ENCODE measurements at places on chromosomes 6 and 20.

DNA sequence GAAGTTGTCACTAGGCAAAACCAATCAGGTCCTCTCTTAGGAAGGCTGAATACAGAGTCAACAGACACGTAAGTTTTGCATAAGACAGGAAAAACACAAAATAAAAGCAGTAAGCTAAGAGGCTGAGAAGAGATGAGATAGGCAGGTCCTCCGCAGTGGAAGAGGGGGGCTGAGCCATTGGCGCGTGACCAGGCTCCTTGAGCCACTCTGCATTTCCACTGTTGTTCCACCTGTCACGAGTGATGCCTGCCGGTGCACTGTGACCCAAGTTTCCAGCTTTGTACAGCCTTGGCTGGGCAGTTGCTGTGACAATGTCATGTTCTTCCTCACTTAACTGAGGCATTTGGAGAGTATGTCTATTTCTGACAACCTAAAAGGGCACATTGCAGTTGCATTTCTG lies 58.6 kb downstream of the NUDT3 start:
- no peak for DNase-seq

GRCh38 chr6:165481921-165482320 lies 172.5 kb upstream of the C6orf118 start:
- DNase-seq: no peak

DNA sequence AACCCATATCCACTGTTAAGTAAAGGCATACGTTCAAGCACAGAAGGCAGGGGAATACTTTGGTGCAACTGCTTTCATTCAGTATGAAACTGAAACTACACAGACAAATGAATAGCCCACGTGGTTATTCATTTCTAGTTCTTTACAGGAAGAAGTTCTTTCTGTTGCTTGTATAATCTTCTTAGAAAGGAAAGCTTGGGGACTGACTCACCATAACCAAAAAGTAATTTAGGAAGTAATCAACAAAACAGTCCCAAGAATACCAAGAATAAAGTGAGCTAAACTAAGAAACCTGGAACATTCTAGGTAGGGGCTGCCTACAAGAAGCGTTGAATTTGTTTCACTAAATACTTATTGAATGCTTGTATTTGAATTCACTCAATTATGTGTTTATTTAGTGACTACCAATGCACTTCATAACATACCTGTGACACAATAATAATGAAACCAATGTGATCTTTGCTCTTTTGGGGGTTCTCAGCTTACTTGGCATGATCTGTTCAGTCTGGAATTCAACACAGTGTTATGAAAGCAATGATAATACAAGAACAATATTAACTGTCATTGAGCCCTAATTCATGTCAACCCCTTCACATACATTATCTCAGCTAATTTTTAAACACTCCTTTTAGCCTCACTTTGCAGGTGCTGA lies 25.1 kb upstream of the KIAA0408 start:
- peak; percentile 55 for DNase-seq

DNA sequence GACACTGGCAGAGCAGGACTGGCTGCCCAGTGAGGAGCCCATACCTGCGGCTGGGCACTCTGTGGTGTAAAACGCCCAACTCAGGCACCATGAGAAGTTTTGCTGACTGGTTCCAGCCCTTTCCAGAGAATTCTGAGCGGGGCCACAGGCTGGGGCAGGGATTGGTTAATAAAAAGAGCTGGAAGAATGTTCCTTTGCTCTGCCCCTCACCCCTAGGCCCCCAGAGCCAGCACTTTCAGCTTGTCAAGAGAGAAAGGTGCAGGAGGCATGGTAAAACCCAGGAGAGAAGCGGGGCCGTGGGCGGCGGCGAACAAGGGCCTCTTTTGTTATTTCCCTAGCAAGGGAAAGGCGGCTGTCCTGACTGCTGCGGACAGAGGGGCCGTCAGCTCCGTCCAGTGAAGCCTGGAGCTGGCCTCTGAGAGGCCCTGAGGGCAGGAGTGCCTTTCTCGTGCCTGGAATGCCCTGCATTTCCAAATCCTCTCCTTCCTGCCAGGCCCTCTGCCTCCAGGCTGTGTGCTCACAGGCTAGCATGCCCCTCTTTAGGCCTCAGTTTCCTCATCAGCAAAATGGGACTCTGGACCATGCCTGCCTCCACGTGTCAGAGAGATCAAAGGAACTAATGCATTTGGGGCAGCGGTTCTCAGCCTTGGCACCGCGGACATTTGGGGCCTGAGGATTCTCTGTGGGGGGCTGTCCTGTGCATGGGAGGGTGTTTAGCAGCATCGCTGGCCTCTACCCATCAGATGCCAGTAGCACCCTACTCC lies 12.9 kb downstream of the SLC13A3 start:
- DNase-seq: no peak

- no peak for DNase-seq
These were observed 251.4 kb downstream of the SMOC2 start for GRCh38 chr6:168692193-168692914.

GRCh38 chr6:3235486-3235885 lies 8.0 kb upstream of the TUBB2B start:
- no peak for DNase-seq

DNA sequence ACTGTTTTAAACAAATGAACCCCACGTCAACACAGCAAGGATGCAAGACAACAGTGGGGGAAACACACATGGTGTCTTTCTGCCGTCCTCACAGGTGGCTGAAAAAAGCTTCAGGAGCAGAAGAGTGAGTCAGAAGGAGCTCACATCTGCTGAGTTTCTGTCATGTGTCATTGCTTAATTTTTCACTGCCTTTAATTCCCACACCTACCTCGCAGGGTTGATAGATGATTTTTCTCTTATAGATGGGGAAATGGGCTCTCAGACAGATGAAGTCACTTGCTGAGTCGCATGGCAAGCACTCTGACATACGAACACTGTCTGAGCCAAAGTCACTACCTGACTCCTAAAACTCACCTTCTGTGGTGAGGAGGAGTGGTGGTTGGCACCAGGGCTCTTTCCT lies 28.3 kb upstream of the CARMIL1 start:
- peak; percentile 33 for DNase-seq

- peak; percentile 71 for DNase-seq
These were observed 18.9 kb upstream of the DSN1 start for GRCh38 chr20:36792422-36792821.

GRCh38 chr20:62780696-62781095 lies 15.6 kb upstream of the MRGBP start:
- no peak for DNase-seq

- no peak for DNase-seq
These were observed 142.3 kb upstream of the NRSN1 start for GRCh38 chr6:23983735-23984134.

DNA sequence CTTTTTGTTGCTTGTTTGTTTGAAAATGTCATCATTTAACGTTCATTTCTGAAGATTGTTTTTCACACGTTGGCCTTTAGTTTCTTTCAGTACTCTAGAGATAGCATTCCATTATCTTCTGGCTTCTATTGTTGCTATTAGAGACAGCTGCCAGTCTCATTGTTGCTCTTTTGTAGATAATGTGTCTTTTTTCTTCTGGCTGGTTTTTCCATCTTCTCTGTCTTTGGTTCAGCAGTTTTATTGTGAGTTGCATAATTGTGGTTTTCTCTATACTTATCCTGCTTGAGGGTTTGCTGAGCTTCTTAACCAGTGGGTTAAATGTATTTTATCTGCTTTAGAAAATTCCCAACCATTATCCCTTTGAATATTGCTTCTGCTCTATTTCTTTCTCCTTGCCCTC lies 23.2 kb upstream of the AIG1 start:
- DNase-seq: no peak

- DNase-seq: no peak
These were observed 150.7 kb downstream of the DLL1 start for GRCh38 chr6:170140129-170140528.

- DNase-seq: no peak
These were observed 11.6 kb upstream of the STX16 start for GRCh38 chr20:58639182-58640146.

DNA sequence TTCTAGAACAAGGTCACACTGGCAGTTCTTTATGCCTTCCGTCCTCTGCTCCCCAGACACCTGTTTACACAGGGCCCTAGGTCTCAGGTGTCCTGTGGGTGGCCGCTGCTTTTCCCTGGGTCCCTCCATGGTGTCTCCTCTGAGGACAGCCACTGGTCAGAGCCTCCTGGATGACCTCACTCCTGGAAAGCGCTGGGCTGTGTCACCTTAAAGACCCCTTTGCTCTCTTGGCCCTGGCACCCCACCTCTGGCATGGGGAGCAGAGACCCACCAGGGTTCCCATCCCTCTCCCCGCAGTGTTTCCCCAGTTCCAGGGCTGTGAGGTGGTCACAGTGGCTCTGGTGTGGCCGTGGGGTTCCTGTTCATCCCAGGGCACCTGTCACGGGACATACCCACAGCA lies 33.9 kb downstream of the NTSR1 start:
- no peak for DNase-seq

DNA sequence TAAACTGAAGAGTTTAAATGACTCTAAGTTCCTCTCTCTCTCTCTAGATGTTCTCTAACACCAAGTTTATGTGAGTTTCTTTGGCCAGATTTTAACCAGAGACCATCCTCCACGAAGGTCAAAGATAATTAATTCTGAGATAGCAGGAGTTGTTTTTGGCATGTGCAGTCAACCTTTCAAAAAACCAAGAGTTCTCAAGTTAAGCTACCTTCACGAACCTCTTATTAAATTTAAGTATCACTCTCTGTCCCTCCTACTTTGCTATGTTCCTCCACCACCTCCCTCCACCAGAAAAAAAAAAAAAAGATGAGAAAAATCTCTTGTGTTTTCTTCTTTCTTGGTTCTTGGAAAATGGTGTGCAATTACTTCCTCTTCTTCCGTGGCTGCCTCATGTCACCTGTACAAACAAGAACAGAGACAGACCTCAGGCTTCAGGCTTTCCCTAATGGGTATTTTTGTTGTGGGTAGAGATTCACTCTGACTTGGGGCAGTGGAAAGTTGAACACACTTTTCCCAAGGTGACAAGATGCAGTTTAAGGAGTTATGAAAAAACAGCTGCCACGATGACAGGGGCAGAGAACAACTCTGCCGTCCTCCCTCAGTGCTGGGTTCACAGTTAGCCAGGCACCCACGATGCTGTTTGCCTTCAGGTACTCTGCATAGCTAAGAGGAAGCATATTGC lies 64.3 kb downstream of the ADTRP start:
- DNase-seq: no peak

- DNase-seq: no peak
These were observed 107.7 kb upstream of the FOXC1 start for GRCh38 chr6:1502041-1502440.
